ENCODE measurements at places on chromosomes 13 and 19.

DNA sequence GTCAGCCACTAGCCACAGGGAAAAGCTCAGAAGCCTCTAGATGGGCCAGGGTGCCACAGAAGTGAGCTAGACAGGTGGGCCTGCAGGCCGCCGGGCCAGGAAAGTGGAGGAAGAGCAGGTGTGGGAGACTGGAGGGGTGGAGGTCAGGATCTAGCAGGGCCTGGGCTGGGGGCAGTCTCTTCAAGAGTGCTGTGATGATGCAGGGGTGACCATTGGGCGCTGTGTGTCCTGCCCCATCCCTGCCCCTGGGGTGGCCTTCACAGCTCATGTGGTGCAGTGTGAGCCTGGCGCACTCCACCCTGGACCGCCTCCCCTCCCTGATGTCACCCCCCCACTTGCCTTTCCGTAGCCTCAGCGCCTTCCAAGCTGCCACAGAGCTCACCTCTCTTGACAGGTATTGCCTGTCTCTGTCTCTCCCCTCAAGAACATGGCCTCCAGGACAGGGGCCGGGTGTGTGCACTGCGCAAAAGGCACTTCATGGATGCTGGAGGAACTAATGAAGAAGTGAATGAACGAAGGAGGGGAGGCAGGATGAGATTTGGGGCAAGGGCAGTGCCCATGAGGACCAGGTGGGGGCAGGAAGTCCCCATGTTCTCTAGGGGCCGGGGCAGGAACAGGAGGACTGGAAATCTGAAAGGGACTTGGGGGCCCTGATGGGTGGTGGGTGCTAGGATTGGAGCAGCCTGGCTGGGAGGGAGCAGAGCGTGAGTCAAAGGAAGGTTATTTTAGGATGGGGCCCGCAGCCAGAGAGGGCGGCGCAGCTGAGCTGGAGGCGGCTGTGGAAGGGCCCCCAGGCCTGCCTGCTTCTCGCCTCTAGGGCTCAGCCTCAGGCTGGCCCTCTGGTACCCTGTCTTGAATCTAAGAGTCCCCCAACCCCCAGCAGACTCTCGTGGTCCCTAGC lies 6.6 kb downstream of the SSBP4 start:
- no peak for DNase-seq

DNA sequence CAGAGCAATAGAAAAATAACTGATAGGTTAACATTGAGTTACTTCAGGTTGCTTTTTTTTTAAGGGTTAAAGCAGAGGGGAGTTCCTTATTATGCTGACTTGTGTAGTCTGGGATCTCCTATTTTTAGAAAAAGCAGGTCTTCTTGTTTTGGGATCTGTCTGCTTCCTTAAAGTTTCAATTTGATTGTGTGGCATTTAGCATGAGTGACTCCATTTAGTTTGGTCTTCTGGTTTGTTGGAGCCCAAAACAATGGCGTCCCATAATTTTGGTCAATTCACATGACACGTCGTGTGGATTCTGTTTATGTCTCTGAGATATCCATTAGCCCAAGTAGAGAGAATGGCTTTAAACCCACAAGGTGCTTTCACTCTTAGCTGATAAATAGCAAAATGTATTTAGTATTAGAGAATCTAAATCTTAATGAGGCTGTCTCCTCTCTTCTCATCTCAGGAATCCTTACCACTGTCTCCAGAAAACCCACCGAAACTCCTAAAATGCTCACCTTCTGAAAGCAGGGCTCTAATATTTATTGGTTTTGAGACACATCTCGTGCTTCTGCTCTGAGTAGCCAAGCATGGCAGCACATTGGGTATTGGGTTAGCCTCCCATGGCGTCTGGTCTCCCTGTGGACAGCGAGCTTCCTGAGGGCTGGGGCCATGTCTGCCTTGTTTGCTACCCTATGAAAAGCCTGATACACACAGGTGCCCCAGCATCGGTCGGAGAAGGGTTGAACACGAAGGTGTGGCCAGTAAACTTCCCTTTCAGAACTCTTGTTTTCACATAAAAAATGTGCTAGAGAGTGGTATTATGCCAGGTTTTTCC lies 67.2 kb upstream of the GPR183 start:
- no peak for DNase-seq

- DNase-seq = no peak
Measured at GRCh38 chr19:19911150-19911549, 10.4 kb downstream of the ZNF93 start.

DNA sequence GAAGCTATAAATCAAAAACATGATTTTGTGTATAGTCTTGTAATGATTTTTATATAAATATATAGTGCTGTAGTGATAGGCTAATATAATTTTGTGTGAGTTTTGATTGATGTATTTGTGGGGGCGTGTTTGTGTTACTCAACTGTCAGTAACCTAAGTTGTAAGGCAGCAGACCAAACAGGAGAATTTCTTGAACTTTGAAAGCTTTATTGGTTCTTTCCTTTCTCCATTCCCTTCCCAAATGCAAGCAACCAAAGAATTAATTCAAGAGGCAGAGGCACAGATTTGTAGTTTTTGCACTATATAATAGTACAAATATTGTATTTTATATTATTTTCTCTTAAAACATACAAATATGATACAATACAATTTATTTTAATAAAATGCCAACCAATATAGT lies 109.6 kb downstream of the FLT1 start:
- no peak for DNase-seq

DNA sequence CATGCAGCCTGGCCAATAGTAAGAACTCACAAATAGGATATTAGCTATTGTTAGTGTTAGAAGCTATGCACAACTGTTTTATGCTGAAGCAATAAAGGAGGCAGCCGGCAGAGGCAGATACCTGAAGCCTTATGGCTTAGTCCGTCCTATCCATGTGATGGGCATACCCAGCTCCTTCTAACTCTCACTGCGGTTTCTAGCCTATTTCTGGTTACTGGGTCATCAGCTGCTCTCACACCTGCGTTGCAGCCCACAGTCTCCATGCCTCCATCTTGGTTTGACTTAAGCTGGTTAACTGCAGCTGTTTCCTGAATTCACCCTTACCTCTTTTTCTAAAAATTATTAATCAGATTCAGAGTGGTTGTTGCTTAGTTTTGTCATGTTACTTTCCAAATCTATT lies 40.5 kb upstream of the CNMD start:
- DNase-seq = no peak

- no peak for DNase-seq
Measured at GRCh38 chr13:34346626-34347025, 528.7 kb downstream of the RFC3 start.

DNA sequence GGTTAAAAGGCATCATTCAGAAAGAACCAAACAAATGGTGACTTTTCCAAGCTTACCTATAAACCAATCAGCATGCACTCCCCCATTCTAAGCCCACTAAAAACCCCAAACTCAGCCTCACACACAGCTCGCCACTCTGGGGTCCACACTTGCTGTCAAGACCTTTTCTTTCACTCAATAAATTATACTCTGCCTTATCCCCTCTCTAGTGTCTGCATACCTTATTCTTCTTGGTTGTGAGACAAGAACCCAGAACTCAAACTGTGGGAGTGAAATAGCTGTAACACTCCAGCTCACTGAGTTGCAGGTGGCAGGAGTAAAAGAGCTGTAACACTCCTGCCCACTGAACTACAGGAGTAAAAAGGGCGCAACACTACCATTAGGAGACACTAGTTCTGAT lies 559.0 kb downstream of the TBC1D4 start:
- DNase-seq = no peak

- no peak for DNase-seq
Measured at GRCh38 chr13:29490561-29490885, 105.0 kb downstream of the SLC7A1 start.

- DNase-seq = no peak
Measured at GRCh38 chr13:42409075-42409474, 137.1 kb downstream of the AKAP11 start.

GRCh38 chr13:89053418-89053817 lies 1382.2 kb downstream of the SLITRK5 start:
- DNase-seq = no peak

GRCh38 chr13:95267662-95268342 lies 33.4 kb downstream of the ABCC4 start:
- DNase-seq = no peak

DNA sequence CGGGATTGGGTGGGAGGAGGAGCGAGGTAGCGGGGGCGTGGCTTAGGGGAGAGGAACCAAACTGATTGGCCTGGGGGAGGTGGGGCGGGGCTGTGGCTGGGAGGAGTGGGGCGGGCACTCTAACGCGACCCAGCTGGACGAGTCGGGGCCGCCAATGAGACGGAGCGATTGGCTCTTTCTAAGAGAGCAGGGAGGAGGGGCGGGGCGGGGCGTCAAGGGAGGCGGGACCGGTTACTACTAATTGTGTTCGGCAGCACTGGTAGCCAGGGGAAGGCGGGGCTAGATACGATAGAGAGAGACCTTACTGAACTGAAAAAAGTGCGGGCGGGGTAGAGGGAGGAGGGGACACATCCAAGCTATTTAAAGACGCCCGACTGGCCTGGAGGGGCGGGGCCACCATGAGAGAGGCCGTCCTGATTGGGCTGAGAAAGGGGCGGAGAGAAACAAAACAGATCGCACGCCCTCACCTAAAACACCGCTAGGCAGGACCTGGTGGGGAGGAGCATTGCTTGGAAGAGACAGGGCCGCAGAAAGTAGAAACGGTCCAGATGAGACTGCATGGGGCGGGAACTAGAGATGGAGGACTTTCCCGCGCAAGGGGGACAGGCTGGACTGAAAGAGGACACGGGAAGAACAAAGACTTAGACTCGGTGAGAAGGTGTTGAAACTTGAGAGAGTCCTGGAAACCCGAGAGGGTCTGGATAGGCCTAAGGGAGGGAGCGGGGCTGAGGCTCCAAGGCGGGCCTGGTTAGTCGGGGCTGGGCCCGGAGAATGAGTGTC lies at the start of gene KCNC3:
Gene KCNC3, minus strand, starts transcription at position 232 of the 780 bp plus-strand sequence. CDS start 295 bp downstream, outside the sequence.
- DNase-seq = peak; percentile 98

DNA sequence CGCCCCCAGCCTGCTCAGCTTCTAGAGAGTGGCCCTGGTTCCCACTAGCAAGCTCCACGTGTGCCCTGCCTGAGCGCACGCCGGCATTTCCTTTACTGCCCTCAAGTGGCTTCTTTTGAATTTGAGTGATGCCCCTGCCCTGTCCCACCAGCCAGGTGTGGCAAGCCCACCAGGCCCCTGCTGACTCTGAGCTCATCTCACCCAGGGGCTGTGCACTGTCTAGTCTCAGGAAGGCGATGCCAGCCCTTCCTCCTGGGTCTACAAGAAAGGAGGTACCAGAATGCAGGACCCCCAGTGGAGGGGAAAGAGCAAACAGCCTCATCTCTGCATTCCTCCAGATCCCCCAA lies 17.3 kb upstream of the EPHX3 start:
- DNase-seq = no peak

DNA sequence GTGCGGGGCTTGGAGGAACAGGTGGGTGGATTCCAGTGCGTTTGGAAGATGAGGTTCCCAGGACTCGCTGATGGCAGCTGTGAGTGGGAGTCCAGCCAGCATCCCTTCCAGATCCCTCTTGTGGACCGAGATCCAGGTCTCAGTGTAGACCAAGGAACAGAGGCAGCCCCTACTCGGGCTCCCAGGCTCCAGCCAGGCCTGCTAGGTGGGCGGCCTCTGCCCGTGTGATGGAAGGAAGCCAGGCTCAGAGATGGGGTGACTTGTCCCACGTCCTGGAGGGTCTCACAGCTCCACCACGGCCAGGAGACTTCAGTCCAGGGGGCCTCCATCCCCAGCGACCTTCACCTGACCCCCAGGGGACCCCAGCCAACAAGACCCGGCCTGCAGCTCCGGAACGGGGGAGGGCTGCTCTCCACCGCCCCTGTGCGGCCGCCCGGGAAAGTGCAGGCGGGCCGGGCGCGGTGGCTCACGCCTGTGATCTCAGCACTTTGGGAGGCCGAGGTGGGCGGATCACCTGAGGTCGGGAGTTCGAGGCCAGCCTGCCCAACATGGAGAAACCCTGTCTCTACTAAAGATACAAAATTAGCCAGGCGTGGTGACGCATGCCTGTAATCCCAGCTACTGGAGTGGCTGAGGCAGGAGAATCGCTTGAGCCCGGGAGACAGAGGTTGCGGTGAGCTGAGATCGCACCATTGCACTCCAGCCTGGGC lies 729 bp upstream of the MADCAM1 start:
- DNase-seq = peak; percentile 34

DNA sequence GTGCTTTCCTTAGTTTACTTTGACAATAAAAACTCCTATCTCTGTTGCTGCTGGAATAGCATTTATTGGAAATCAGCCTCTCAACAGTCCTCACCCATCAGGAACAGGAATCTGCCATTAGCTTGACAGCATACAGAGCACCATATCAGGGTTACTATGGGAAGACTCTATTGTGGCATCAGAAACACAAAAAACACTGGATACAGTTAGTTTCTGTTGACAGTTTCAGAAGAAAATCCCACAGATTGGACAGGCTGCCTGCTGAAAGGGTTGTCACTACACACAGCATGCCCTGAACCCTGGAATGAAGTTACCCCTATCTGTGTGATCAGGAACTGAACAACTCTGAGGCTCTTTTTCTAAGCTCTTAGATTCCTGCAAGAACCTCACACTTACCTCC lies 172.7 kb downstream of the ENOX1 start:
- DNase-seq = no peak

DNA sequence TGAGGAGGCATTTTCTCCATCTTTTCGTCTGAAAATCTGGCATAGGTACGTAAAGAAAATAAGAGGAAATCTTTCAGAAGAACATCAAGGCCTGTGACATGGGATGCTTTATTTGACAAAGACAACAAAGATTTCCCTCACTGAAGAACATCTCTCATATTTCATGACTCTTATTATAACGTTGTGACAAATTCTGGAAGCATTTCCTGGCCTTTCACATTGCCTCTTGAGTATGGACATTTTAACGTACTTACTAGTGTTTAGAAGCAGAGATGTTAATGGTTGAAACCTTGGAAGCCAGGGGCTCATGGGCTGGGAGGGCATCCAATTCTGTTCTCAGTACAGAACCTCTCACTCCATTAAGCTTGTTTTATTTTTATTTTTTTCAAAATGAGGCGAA lies 210.8 kb downstream of the DCT start:
- DNase-seq = no peak

GRCh38 chr19:9799162-9799561 lies 19.7 kb downstream of the FBXL12 start:
- DNase-seq = no peak

- peak; percentile 72 for DNase-seq
Measured at GRCh38 chr19:38729653-38730469, 14.4 kb downstream of the CAPN12 start.

- DNase-seq = no peak
Measured at GRCh38 chr13:48159826-48160225, 64.9 kb upstream of the MED4 start.

- peak; percentile 89 for DNase-seq
Measured at GRCh38 chr19:511101-511851, 4.0 kb downstream of the TPGS1 start.
